ENCODE measurements at places on chromosomes 3 and 15. TPM values are rescaled to one million over a fixed set of nuclear protein-coding genes. Genes with fewer than 3 reads are reported as not detected.

Gene SHC4
- total RNA-seq = 21.2 TPM

Gene BUB1B
- total RNA-seq = 69.3 TPM

Gene UTS2B
- not detected for total RNA-seq

- no peak for DNase-seq
- H3K36me3 ChIP-seq = peaks cover 15% of the 10 kb centered on the region
- H3K4me3 ChIP-seq = no peak overlapping the region
- no peak overlapping the region for H3K27ac ChIP-seq
These were observed 51.1 kb downstream of the MAP2K5 start for GRCh38 chr15:67593562-67593961.

- no peak for DNase-seq
- no peaks in the 10 kb centered on the region for H3K36me3 ChIP-seq
- no peak overlapping the region for H3K4me3 ChIP-seq
- H3K4me1 ChIP-seq = no peaks in the 10 kb centered on the region
- no peaks in the 10 kb centered on the region for H3K27me3 ChIP-seq
- no peak overlapping the region for H3K27ac ChIP-seq
These were observed 207.2 kb downstream of the TBC1D5 start for GRCh38 chr3:17535274-17535673.

GRCh38 chr3:196916221-196916620 is 26.1 kb downstream of the NCBP2 start:
- peaks cover 45% of the 10 kb centered on the region for H3K36me3 ChIP-seq
- H3K27me3 ChIP-seq = no peaks in the 10 kb centered on the region
- no peak for DNase-seq
- H3K27ac ChIP-seq = no peak overlapping the region
- H3K4me1 ChIP-seq = peaks cover 2% of the 10 kb centered on the region
